NCI-H1092 (cell line): ENCODE measurements at places on chromosomes 1 and 21.

DNA sequence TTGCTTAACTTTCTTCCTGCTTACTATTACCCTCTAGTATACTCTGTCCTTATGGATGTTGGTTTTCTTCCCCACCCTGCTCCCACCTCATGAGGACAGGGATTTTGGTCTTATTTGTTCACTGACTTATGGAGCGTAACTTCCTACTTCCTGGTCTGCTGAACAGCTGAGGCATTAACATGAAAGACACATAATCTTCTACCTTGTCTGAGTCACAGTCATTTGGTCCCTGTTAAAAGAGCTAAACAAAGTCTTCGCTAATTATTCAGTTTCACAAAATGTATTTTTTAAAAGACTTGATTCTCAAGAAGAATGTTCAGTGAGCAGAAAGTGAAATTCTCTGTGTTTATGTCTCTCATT is 18.5 kb downstream of the RNASEL start:
- DNase-seq, result no peak

DNA sequence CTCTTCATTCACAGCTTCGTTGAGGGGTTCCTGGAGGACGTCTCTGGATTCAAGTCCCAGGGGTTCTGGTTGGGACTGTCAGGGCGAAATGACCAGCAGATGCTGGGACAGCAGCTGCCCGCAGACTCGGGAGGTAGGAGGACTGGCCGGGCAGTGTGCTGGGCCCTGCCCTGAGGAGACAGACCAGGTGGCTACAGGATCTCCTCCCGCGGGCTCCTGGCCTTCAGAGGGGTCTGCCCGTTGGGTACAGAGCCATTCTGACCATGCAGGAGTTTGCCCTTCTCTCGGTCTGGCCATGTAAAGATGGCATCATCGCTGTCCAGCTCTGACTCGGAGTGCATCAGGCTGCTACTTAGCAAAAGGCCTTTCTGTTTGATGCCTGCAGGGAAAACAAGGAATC is 122.5 kb downstream of the KIAA0319L start:
- DNase-seq, result no peak

DNA sequence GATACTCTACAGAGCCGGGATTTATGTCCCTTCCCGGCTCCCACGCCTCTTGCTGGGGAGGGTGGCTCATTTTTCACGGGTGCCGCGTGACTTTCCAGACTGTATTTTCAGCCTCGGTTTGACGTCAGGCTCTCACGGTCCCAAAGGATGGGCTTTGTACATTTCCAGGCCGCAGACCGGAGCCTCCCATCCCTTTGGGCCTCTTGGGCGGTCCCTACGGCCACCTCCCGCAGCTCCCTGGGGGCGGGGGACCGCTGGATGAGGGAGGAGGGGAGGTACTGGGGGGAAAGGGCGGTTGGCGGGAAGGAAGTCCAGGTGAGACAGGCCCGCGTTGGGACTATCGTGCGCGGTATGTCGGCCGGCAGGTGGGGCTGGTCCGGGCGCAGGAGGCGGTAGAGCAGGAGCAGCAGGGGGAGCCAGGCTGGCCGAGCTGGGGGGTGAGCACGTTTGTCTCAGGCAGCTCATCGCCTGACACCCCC is 17.9 kb downstream of the UBL4B start:
- DNase-seq, result no peak

DNA sequence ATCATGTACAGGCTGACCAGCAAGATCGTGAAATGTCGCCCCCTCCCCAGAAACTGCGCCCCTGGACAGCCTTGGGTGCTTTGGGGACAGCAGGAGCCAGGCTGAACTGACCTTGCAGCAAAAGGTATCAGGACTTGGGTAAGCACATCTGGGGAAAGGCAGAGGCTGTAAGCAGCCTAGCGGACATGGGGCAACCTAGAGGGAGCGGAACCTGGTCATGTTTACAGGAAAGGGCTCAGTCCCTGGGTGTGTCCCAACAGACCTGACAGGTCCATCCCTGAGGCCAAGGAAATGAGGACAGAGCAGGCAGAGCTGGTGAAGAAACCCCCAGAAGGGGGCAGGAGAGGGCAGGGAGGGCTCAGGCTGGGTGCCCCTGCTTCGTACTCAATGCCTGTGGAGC is 3.1 kb upstream of the S100A8 start:
- DNase-seq, result no peak
